ENCODE measurements at places on chromosomes 6 and 20. TPM values are rescaled to one million over a fixed set of nuclear protein-coding genes. Genes with fewer than 3 reads are reported as not detected.

MOXD1 gene
- total RNA-seq = not detected

DNA sequence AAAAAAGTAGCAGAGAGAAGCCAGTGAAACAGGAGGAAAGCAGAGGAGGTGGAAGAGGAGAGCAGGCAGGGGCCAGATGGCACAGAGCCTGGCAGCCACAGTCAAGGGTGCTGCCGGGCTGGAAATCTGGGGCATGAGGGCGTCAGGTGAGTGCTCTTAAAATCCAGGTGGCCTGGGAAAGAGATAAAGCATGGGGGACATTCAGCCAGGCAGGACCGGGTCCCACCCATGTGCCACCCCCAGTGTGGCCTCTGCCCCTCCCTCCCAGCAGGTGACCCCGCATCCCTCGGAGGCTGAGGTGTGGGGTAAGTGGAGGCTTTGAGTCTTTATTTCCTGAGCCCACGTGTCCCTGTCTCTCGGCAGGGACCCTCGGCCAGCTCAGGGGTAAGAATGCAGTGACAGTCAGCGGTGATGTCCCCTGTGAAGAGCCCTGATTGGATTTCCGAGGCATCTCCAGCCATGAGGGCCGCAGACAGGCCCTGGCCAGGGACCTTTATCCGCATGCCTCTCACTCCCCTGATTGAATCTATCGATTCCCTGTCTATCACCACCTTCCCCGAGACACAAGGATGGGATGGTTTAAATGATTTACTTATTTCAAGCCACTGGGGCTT is 33.8 kb upstream of the SULF2 start:
- no peaks in the 10 kb centered on the region for H3K36me3 ChIP-seq
- no peaks in the 10 kb centered on the region for H3K4me1 ChIP-seq
- H3K27me3 ChIP-seq = peaks cover 20% of the 10 kb centered on the region
- DNase-seq = no peak
- no peak overlapping the region for H3K4me3 ChIP-seq

LTB gene
- total RNA-seq = 164 TPM

DNA sequence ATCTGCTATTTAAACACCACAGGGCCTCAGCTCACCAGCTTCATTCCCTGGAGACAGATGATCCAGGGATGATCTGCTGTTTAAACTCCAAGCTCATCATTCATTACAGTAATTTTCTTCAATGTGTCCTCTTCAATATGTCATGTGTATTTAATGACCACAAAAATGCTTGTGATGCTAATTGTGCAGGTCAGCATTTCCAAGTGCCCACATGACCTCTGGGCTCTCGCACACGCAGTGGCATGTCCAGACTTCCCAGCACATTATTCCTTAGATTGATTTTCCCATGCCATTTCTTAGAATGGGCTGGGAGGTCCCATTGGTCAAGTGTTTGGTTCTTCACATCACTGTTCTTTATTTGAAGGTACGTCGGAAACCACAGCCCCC is 434.4 kb downstream of the HAO1 start:
- no peaks in the 10 kb centered on the region for H3K36me3 ChIP-seq
- no peaks in the 10 kb centered on the region for H3K4me1 ChIP-seq
- H3K27ac ChIP-seq = no peak overlapping the region
- H3K27me3 ChIP-seq = no peaks in the 10 kb centered on the region
- no peak for DNase-seq

ECT2L gene
- not detected for total RNA-seq

- no peak for DNase-seq
- no peak overlapping the region for H3K4me3 ChIP-seq
- H3K4me1 ChIP-seq = no peaks in the 10 kb centered on the region
- H3K27me3 ChIP-seq = peaks cover 1% of the 10 kb centered on the region
- H3K36me3 ChIP-seq = no peaks in the 10 kb centered on the region
- no peak overlapping the region for H3K27ac ChIP-seq
These were observed 19.2 kb downstream of the PHACTR1 start for GRCh38 chr6:12735786-12736185.

DPPA5 gene
- not detected for total RNA-seq

- no peak overlapping the region for H3K27ac ChIP-seq
- H3K4me1 ChIP-seq = peaks cover 67% of the 10 kb centered on the region
- peaks cover 18% of the 10 kb centered on the region for H3K36me3 ChIP-seq
These were observed 106.3 kb downstream of the SCML4 start for GRCh38 chr6:107717781-107718180.
